ENCODE measurements at places on chromosomes 6 and 20.
A peak's percentile ranks its signal among the peaks of the same experiment; 100 is the strongest.

DNA sequence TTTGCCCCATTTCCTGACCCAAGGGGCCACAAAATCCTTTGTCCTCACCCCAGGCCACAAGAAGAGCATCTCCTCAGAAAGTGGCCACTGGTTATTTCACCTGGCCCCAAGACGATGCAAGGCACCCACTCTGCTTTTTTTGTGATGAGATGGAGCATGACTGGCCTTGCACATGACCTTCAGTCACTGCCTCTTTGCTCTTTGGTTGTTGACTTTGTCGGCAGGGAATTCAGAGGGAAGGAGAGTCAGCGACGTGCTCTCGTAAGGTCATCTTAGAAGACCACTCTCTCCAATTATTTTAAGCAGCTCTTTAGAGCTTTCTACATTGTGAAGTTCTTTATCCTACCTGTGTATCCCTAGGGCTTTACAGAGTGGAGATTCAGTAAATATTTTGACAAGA is 306.7 kb downstream of the PLCB1 start:
- no peak for DNase-seq

- no peak for DNase-seq
These were observed 30.2 kb downstream of the TMX4 start for GRCh38 chr20:7989379-7989778.

GRCh38 chr6:129619579-129620233 is 90.3 kb downstream of the ARHGAP18 start:
- DNase-seq, result no peak

GRCh38 chr20:22890594-22891300 is 144.4 kb upstream of the SSTR4 start:
- DNase-seq, result no peak

GRCh38 chr6:21967056-21967974 is 329.5 kb downstream of the PRL start:
- no peak for DNase-seq

DNA sequence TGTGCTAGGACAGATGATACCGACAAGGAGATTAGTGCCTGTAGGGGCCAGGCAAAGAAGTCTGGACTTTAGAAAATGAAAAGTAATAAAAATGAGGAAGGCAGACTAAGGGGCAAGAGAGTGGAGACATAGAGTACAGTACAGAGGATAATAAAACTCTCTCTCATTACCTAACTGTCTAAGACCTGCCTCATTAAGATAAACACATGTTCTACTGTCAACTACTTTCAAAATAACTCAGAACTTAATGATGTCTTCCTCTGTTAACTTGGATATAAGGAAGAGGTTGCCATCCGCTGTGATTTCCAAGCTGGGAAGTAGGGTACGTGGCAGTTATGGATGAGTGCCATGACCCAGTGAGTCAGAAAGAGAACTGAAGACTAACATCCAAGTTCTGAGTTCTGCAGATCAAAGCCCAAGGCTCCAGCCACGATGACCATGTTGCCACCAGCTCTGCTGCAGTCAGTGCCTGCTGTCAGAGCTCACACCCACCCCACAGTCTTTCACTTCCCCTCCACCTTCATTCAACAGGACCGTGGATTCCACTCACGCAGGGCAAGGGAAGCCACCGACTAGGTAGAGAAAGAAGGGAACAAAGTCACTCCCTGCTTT is 81.8 kb downstream of the KIF16B start:
- no peak for DNase-seq

- DNase-seq, result no peak
These were observed 278.7 kb upstream of the PRND start for GRCh38 chr20:4443016-4443415.

DNA sequence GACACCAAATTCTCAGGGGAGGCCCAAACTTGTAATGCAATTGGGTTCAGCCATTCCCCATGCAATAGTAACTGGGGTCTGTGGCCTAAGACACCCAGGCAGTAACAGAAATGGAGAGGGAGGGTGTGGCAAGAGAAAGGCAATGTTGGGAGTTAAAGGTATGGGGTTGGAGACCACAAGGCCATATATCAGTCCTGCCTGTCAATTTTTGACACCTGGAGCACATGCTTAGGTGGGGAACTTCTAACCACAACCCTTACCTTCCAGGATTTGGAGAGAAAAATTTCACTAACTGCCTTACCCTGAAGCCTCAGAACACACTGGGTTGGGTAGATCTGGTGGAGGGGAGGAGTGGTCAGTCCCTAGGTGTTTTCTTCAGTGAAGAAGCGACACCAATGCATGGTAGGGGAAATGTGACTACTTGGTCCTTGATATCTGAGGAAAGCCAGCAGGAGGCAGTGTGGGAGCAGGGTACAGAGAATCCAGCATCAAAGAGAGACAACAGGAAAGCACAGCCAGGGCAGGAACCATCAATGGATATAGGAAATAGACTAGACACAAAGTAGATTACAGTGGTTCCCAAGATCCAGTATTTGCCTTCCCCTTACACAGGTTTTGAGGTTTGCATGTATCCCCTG is 6.8 kb upstream of the USP49 start:
- DNase-seq, result peak; percentile 30

DNA sequence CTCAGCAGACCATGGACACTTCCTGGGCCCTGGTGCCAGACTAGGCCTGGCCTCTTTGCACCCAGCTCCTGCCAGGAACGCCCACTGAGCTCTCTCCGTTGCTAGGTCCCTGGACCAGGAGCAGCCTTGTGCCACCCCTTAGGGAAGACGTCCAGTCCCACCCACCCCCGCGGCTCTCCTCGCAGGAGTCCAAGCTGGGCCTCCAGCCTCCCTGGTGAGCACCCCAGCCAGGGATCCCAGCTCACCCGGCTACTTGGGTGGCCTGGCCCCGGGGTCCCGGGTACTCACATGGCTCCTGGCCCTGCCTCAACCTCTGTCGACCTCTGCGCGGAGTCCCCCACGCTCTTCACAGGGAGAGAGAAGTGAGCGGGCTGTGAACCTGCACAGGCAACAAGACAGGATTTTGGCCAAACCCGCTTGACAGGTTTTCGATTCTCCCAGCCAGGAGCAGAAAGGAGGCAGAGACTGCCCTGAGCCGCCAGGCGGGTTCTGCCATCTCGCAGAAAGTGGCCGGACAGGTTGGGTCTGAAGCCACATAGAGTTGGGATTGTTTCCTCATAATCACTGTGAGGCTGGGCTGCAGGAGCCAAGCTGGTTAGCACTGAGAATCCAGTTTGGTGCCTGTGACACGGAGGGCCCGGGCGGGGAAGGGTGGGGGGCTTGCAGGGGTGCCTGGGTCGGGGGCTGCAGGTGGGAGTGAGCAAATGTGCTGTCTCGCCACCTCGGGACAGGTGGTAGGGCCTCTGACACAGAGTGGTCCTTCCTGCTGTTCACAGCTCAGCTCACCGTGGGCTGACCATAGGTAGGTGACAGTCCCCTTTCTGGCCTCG is at the start of gene RBBP8NL:
Gene RBBP8NL (minus strand): TSS at position 368 of the 830 bp plus-strand sequence. CDS start 7,892 bp downstream, outside the sequence.
- no peak for DNase-seq
